Activated gamma-delta T cell treated with Interleukin-2 at 50 U/mL for 16 hours (primary cell): ENCODE measurements at places on chromosomes 5 and 9.

- DNase-seq = no peak
Observed at GRCh38 chr9:28207657-28208056, 634.4 kb upstream of the C9orf72 start.

GRCh38 chr9:136802321-136802720 lies 5.4 kb upstream of the RABL6 start:
- no peak for DNase-seq

DNA sequence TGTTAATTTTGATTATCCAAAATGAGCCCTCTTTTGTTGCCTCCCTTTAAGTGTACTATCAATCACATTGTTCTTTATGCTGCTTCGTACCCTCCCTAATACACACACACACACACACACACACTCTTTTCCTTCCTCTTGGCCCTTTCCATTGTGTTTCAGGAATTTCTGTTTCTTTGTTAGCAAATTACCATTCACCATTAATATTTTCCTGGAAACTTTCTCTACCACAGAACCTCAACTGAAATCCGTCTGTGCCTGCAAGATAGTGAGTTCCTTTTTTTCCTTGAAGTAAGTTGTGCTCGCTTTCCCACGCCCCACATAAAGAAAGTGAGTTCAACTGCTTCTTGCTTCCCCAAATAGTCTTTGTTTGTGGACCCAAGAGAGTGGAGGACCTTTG lies 61.8 kb downstream of the SMIM15 start:
- DNase-seq = no peak

DNA sequence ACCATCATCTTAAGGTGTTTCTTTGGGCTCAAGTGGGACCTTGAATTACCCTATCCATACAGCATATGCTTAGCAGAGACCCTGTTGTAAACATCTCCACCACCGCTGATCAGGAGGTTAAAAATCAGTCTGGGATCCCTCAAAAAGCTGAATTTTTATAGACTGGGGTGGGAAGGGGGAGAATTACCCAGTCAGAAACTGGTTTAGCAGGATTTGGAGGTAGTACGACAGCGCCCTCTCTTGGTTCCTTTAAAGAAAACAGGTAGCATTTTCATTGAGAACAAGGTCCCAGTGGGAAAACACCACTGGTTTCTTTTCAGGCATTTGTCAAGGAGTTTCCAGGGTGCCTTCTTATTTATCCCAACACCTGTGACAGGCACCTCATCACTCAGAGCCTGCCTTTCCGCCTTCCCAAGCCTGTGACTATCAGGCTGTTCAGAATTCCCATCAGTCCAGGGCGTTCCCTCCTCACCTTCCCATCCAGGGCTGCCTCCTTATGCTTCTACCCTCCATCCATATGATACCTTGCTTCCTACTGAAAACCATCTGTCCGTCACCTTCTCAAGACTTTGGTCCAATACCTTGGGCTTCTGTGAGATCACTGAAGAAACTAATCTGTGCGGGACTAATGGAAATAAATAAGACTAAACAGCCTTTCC lies 203.8 kb upstream of the RAI14 start:
- no peak for DNase-seq

DNA sequence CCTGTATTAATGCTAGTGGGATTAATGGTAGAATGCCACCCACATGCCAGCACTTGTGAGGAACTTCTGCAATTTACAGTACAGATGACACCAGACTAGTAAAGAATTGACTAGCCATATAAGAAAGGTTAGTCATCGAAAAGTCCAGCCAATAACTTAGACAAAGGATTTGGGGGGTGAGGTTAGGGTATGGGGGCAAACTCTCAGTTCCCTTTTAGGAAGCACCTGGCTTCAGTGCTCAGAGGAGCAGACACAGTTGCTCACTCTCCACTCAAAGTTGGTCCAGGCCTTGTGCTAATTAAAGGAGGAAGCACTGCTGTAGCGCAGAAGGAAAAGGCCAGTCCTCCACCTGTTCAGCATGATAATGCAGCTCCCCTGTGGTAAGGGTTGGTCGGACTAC lies 25.2 kb downstream of the TGFBR1 start:
- DNase-seq = no peak

DNA sequence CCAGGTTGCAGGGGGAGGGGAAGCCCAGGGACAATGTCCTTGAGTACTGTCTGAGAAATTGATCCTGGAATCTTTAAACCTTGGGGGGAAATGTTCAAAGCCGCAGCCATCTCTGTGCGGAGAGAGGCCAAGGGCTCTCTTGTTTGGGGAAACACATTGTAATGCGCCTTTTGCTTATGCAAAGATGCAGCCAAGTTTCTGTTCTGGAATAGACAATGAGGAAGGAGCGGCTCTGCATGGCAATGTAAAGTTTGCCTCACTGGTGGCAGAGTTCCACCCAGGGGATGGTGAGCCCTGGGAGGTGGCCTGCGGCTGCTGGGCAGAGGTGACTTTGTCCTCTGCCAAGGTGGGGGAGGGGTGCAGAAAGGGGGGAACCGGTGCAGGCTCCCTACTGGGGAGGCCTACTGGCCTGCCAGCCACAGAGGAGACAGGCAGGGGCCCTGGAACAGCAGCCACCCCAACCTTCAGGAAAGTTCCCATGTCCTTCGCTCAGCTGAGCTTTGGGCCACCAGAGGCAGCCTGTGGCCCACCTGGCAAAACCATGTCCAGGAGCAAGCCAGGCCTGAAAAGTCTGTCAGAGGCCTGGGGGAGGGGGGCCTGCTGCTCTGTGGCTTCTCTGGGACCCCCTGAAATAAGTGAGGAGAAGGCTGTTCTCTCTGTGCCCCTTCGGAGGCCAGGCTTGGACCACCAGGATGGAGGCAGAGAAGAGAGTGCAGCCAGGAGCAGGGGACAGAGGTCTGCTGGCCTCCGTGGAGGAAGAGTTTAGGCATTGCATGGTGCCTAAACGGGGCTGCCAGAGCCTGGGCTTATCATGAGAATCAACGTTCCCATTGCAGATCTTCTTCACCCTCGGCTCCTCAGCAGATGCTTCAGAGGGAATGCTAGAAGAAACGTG lies 127.8 kb downstream of the ZNF354C start:
- no peak for DNase-seq

- DNase-seq = no peak
Observed at GRCh38 chr9:84891924-84892323, 222.4 kb downstream of the NTRK2 start.

DNA sequence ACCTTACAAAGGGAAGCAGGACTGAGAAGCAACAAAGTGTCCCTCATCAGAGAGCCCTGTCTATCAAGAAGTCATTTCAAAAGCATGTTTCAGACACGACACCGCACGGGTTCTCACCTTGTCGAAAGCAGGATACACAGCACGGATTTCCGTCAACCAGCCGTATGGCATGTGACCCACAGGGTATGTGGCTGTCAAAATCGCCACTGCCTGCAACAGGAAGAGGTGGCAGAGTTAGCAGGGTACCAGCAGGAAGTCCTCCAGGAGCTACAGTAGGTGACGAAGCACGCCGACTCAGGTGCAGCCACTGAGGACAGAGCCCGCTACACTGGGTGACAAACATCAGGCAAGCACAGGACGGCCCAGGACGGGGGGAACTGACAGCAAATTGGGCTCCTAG lies 81.2 kb downstream of the OTULIN start:
- peak; percentile 59 for DNase-seq

GRCh38 chr5:169022718-169023117 lies 278.2 kb downstream of the SLIT3 start:
- no peak for DNase-seq

DNA sequence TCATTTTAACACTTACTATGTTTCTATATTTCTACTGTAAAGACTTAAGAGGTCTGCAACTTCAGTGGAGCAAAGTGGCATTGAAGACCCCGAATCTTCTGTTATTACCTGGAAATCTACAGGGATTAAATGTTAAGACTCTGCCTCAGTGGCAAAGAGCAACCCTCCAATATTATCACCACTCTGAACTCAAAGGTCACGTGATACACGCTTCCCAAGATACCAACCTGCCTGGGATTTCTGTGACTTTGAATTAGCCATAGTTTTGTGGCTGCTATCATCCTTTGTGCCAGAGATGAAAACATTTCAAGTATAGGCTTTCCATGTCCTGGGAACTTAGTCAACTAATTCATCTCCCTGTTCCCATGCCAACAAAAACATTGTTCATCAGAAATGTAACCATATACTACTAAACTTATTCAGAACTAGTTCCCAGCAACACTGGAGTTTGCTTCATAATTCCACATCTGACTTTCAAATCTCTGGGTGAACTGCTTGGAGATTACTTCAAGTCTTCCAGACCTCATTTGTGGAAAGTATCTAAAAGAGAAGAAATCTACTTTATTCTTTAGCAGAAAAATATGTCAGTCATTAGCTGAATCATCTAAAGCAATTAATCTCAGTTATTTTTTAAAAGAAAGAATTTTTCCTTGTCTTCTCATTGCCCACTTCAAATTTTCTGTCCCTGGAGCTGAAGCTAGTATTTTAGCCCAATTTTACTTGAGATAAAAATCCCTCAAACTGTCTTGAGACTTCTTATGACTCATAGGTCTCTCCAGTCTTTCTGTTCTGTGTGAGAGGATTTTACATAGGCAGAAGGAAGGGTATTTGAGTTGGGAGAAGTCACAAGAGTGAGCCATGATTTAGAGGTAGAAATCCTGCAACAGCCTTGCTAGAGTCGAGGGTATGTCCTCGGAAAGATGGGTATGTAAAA lies 83.0 kb downstream of the ZNF462 start:
- DNase-seq = no peak

DNA sequence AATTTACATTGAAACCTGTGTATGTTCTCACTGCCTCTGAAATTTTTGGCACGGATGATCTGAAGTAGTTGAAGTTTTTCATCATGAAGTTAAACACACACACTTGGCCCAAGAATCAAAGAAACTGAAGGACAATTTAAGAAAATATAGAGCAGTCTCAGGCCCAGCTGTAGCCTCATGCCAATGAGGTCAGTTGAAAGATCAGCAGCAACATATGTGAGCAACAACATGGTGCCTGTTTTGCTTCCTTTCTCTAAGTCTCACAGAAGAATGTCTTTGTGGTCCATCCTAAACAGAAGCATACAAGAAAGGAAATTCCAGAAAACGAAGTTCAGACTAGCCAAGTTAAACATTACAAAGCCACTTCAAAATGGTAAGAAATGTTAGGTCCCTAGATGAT lies 1737.2 kb downstream of the MAT2B start:
- no peak for DNase-seq

GRCh38 chr9:131578021-131578420 lies 32.7 kb downstream of the PRRT1B start:
- no peak for DNase-seq

DNA sequence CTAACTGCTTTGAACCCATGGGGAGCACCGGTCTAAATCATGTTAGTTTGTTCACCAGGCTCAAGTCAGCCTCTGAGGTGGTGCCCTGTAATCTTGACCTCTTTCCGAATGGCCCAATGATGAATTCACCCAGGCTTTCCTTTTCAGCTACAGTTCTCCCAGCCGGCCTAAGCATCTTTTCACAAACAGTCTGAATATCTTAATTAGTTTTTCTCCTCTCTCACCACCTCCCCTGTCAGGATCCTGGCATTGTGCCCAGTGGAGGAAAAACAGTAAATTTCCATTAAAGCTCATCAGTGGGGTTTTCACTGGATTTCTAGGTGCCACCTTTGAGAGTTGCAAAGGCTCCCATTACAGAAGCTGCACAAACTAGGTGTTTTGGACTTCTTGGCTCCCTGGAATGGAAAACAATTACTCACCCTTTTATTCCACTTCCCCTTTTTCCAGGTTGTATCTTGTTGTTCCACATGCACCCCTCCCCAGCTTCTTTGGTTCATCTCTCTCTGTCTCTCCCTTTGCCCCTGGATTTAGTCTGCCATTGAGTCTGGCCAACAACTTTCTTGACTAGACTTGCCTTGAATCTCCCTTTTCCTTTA lies 69.4 kb upstream of the ADAMTSL1 start:
- DNase-seq = no peak

GRCh38 chr5:148255456-148255855 lies 13.1 kb upstream of the SPINK13 start:
- DNase-seq = no peak

GRCh38 chr5:78574131-78574673 lies 74.4 kb downstream of the LHFPL2 start:
- DNase-seq = no peak

- no peak for DNase-seq
Observed at GRCh38 chr5:173831196-173831914, 56.8 kb upstream of the CPEB4 start.

DNA sequence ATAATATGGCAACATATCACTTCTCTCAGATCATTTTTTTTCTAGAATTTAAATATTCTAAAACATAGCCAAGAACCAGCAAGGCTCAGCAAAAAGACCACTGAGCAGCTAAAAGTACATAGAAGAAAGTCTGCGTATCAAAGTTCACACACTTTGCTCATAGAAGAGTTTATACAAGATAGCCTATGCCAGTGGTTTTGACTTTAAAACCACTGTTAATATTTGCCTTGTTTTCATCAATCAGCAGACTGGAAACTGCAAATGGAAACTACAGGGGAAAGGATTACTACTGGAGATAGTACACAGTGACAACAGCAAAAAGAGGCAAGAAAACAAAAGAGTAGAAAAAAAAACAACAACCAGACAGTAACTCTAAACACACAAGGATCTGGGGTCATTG lies 483.3 kb downstream of the ZSWIM6 start:
- DNase-seq = no peak

DNA sequence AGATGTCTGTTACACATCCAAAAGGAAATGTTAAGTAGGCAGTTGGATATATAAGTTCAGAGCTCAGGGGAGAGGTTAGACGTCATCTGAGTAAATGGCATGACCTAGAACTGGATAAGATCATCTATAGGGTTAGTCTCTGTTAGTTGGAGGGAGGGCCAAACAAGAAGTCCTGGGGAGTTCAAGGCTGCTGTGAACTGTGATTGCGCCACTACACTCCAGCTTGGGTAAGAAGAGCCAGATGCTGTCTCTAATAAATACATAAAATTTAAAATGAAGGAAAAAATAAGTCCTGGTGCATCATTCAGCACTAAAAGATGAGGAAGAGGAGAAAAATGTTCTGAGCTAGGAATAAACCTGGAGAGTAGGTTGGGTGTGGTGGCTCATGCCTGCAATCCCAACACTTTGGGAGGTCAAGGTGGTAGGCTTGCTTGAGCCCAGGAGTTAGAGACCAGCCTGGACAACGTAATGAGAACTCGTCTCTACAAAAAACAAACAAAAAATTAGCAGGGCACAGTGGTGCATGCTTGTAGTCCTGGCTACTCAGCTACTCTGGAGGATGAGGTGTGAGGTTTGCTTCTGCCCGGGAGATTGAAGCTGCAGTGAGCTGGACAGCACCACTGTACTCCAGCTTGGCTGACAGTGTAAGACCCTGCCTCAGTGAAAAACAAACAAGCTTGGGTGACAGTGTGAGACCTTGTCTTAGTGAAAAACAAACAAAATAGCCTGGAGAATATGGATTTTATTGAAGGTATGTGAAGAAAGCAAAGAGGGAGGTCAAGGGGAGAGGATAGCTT lies 123.6 kb downstream of the ACTBL2 start:
- no peak for DNase-seq

- no peak for DNase-seq
Observed at GRCh38 chr5:1950708-1951103, 68.0 kb upstream of the IRX4 start.

DNA sequence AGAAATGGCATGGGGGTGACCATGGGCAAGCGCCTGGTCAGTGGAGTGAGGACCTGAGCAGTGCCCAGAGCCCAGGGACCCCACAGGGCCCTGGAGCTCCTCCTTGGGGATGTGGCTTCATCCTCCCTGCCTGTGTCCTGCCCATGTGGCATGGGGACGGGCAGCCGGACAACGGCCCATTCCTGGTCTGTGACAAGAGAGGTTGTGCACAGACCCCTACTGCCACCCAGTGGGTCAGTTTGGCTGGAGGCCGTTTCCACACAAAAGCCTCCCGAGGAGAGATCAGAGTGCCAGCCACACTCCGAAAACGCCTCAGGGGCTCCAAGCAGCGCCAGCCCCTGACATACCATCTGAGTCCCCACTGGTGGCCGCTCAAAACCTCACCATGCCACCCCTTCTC lies 19.8 kb downstream of the SLC6A18 start:
- DNase-seq = no peak
